Hindlimb muscle (tissue), 1 donor: ENCODE measurements at places on chromosomes 3 and 15. TPM values are rescaled to one million over a fixed set of nuclear protein-coding genes. Genes with fewer than 3 reads are reported as not detected.

GRCh38 chr3:113054552-113054951 lies 63.8 kb downstream of the GTPBP8 start:
- no peak for DNase-seq

GRCh38 chr3:169112153-169112892 lies 551.2 kb downstream of the MECOM start:
- DNase-seq, result no peak

GRCh38 chr3:57699591-57699990 lies 6.7 kb upstream of the DENND6A start:
- DNase-seq, result no peak

DNA sequence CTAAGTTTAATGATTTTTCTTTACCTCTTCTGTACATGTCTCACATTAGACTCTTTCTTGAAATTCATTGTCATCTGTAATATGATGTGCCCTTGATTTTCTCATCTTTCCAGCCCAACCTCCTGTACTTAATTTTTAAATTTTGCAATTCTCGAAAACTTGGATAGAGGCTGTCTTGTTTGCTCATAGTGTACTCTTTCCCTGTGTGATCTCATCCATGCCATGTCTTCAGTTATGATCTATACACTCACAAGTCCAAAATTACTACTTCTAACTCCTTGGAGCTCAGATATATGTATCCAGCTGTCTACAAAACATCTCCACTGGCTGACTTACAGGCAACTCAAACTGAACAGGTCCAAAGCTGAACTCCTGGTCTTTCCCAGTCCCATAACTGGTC lies 42.2 kb downstream of the CD200 start:
- DNase-seq, result no peak

- DNase-seq, result no peak
These were observed 25.7 kb downstream of the ZMAT3 start for GRCh38 chr3:179045719-179046402.

GRCh38 chr3:45148921-45149320 lies 2.7 kb upstream of the CDCP1 start:
- DNase-seq, result no peak

DNA sequence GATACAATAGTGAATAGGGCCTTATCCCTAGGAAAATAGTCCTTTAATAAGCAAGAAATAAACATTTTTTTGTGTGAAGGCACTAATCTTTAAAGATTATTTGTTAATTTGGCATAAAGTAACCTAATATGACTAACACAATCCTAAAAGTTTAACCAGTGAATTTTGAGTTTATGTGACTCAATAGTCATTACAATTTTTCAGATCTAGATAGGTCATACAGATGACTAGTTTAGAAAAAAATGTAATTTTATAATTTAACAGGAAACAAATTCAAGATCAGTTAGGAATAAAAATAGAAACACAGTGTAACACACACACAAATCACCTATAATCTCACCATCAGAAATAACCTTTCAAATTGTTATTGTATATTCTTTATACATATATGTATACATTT lies 620.7 kb upstream of the ALCAM start:
- no peak for DNase-seq

DNA sequence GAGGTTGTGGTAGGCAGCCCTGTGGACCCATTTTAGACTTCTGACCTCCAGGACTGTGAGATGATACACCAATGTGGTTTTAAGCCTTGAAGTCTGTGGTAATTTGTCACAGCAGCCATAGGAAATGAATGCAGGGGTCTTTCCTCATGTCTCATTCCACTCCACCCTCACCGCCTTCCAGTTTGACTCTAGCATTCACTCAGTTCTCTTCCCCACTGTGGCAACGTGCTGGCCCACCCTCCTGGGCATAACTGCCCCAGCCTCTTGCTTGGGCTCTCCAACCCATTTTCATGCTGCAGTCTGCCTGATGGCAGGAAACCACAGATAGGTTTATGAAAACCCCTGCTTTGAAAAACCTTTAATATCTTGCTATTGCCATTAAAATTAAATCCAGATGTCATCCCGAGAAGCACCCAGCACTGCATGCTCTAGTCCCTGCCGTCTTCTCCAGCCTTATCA lies 7.3 kb upstream of the TRNT1 start:
- DNase-seq, result no peak

GRCh38 chr3:115503394-115503793 lies 119.9 kb upstream of the GAP43 start:
- DNase-seq, result no peak

DNA sequence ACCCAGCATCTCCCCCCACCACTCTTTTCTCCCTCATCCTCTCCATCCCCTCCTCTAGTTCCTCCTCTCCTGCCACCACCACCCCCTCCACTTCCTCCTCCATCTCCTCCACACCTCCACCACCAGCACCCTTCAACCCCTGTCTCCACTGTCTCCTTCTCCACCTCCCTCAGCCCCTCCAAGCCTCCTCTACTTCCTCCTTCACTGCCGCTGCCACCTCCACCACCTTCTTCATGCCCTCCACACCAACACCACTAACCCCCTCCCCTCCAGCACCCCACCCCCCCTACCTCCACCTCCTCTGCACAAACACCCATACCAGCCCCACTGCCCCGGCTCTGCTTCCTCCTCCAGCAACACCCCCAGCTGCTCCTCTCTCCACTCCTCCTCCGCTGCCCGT lies 88.0 kb downstream of the HES1 start:
- DNase-seq, result no peak

GRCh38 chr15:34025252-34025651 lies 13.8 kb downstream of the AVEN start:
- DNase-seq, result no peak

- no peak for DNase-seq
These were observed 135.8 kb downstream of the ZNF621 start for GRCh38 chr3:40660554-40660953.

DNA sequence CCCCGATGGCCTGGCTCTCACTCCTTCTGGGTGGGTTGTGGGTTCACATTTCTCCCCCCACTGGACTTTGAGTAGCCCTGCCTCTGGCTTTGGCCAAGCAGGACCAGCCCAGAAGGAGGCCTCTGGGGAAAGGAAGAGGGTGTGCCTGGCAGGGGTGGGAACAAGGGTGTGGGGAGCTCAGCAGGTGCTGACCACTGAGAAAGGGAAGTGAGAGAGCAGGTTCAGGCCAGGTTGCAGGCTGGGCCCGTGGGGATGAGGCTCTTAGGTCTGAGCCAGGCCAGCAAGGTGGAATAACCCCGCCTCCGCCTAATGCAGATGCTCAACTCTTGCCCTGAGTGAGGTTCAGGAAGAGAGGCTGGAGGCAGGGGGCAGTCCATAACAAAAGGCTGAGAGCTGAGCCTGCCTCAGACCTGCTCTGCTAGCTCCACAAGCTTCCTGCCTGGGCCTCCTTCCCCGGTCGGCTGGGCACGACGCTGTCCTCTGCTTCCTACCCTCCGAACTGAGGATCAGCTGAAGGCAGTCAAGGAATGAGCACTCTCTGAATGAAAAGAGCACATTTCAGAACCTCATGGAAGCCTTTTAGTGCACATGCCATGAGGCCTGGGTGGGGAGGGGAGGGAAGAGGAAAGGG lies 82.7 kb downstream of the TLE3 start:
- DNase-seq, result no peak

DNA sequence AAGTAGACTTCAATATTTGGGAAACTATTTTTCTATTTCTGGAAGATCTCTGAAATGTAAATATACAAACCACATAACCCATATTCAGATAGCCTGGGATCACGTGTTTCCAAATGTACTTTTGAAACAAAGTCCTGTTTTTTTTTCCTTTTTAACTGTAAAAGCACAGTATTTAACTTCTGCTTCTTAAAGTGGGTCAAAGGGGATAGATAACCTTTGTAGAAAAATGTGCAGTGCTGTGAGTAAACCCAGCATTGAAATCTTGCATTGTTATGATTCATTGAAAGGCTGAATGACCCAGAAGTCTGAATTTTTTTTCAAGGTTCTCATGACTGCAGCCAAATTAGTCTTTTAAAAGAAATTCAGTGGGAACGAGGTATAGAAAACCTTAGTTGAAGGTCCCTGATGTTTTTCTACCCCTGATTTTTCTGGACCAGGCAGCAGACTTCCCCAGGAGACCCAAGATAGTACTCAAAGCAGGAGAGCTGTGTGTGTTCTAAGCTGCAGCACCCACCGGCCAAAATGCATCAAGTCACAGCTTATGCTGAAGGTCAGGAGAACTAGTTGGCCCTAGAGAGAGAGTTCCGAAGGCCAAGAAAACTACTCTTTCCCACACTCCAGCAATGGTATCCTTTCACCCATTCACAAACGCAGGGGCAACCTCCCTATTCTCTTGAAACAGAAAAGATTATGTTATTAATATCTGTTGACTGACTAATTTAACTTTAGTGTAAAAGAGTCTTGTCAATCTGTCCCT lies 43.6 kb upstream of the APH1B start:
- DNase-seq, result no peak

Gene SUSD5
- polyA plus RNA-seq, result 1.2 TPM

Gene GABRB3
- 2.3 TPM for polyA plus RNA-seq

Gene CCDC66
- 20.1 TPM for polyA plus RNA-seq
